Activated T-helper 2 cell treated with anti-CD3 and anti-CD28 coated beads, Interferon-gamma antibody, Interleukin-2, Interleukin-4, amounts not matched to agents 10 μg/mL and 5 μg/mL and 100 μg/mL, durations not matched to agents 14 hours and 24 hours and 36 hours (primary cell): ENCODE measurements at places on chromosomes 16 and 17. TPM values are rescaled to one million over a fixed set of nuclear protein-coding genes. Genes with fewer than 3 reads are reported as not detected.
A peak's percentile ranks its signal among the peaks of the same experiment; 100 is the strongest.

- no peak for DNase-seq
Measured at GRCh38 chr17:5210091-5210490, 18.4 kb upstream of the ZNF594 start.

DNA sequence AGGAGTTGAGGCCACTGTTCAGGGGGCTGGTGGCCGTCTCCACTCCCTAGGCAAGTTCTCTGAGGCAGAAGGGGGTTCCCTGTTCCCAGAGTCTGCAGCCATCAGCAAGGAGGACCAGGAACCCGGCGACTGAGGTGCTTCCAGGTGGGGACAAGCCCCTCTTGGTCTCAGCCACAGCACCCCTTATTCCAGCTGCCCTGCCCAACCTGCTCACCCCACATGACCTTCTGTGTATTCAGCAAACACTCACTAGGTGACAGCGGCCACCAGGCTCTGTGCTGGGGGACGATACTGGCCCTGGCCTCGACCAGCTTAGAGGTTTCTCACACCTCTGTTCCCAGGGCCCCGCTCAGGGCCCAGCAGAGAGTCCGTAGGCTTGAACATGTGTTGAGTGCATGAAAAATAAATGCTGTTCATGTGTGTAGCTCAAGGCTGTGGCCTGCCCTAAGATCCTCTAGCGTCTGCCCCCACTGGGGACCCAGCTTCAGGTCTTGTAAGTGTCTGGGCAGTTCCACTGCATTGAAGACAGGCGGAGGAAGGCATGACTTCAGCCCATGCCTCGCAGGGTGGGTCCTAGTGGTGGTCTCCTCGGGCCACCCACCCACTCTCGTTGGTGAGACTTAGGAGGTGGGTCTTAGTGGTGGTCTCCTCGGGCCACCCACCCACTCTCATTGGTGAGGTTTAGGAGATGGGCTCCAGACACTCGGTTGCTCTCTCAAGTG is 44.2 kb downstream of the NT5M start:
- DNase-seq = no peak

GRCh38 chr16:53014287-53014686 is 38.4 kb downstream of the CHD9NB start:
- DNase-seq = no peak

DNA sequence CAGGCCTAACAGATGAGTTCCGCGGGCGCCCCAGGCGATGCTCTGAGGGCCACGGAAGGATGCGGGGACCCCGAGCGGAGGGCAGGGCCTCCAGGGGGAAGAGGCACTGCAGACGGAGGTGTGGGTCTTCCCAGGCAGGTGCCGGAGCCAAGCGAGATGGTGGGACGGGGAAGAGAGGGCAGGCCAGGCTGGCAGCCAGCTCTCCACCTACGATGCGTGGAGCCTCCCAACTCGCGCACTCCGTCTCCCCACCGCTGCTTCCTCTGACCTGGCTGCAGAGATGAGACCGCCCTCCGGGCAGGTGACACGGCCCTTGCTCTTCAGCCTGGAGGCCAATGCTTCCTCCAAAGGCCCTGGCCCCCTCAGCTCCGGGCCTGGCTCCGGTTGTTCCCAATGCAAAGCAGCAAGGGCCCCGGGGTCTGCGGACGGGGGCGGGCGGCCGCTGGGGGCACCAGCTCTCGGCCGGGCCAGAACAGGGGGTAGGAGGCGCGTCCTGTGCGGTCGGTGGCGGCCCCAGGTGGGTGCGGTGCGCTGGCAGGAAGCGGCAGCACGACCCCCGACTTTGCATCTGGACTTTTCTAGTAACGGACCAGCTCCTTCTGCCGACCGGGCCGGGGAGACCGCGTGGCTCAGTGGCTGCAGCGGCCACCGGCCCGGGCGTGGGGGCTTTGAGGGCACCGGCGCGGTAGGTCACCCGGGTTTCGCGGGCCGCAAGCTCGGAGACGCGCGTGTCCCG is 1.5 kb upstream of the SOX8 start:
- no peak for DNase-seq

DNA sequence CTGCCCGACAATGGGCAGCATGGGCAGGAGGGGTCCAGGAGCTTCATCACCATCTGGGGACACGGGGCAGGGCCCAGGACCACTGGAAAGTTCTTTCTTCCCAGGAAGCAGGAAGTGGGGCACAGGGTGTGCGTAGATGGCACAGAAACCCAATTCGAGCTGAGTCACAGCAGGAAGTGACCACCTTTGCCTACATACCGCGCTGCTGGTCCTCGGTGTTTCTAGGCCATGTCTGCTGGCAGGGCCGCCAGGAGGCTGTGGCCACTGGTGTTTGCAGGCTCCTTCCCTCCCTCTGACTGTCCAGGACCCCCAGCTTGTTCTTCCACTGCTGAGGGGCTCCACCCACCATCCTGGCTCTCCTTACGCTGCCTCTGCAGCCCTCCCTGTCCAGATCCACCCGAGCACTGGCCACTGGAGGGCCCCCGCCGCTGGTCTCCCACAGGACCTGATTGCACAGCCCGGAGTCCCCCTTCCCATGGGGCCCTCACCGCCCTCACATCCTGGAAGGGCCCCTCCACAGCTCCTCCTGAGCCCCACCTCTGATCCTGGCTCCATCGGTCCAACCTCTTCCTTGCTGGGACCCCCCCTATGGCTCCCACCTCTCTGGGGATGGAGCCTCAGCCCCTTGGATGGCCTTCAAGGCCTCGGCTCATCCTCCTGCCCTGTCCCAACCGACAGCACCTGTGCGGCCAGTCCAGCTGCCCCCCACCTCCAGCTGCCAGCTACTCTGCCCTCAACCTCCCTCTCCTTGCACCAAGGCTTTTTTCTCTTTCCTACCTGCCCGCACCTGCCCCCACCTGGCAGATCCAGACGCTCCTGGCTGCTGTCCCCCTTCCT is 14.5 kb upstream of the RASD1 start:
- DNase-seq = no peak

- DNase-seq = no peak
Measured at GRCh38 chr17:82808921-82809905, 30.6 kb downstream of the ZNF750 start.

DNA sequence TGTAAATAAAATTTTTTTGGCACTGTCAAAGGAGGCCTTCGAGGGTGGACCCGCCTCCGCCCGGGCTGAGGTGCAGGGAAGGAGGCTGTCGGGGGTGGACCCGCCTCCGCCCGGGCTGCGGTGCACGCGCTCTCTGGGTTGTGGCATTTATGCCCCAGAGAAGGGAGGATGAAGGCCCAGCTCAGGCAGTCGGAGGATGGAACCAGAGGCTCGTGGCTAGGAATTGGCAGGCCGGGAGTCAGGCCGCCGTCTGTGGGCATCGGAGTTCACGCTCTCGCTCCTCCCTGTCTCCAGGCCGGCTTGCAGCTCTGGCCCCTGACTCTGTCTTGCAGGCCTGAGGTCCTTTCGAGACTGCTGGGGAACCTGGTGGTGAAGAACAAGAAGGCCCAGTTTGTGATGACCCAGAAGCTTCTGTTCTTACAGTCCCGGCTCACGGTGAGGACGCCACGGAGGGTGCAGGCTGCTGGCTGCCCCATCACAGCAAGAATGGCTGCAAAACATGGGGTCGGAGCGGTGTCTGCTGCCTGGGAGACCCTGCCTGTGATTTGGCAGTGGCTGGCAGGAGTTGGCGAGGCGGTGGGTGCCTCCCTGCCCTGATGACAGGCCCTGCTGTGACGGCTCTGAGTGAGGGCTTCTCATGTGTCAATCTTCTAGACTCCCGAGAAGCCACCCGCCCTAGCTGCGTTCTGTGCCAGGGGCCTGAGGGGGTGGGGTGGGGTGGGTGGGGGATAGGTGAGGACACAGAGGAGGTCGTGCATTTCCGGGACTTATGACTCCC is 5.9 kb downstream of the TELO2 start:
- DNase-seq = no peak

- peak; percentile 54 for DNase-seq
Measured at GRCh38 chr16:30775392-30776188, 11.4 kb downstream of the ZNF629 start.

- DNase-seq = no peak
Measured at GRCh38 chr17:57343717-57344116, 87.4 kb downstream of the MSI2 start.

GRCh38 chr16:8943966-8944759 is 19.5 kb downstream of the USP7 start:
- no peak for DNase-seq

- no peak for DNase-seq
Measured at GRCh38 chr17:39461926-39462569, 762 bp downstream of the CDK12 start.

GRCh38 chr17:63480192-63480784 is 3.4 kb downstream of the ACE start:
- no peak for DNase-seq

Gene SLC6A2
- not detected in 2 replicates for total RNA-seq

Gene NPIPA8
- 0.55 and 0.91 TPM in 2 replicates for total RNA-seq

Gene ZNF423
- not detected in 2 replicates for total RNA-seq

Gene ANKS4B
- total RNA-seq = not detected in 2 replicates

Gene TBX6
- 2.7 and 2.9 TPM in 2 replicates for total RNA-seq
